Fibroblast of upper back skin (primary cell): ENCODE measurements at places on chromosomes 1 and 21.

GRCh38 chr1:58764294-58764978 is 19.4 kb downstream of the JUN start:
- peak; percentile 77 for DNase-seq

GRCh38 chr1:159071970-159072582 is 4.5 kb downstream of the AIM2 start:
- peak; percentile 67 for DNase-seq

DNA sequence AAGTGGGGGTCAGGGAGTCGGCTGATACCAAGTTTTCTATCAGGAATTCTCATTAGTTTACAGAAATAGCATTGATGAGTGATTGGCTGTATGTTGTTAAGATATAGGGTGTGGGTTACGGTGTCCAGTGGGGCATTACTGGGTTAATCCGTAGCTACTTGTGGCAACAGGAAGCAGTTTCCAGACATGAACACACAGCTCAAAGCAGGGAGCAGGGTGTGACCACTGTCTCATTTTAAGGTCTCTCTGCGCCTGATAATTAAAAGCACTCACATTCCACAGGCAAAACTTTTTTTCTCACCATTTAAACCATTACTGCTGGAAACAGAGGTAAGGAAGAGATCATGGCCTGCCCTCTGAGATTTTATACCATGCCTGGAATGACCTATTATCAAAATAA is 114.9 kb downstream of the SIK1 start:
- DNase-seq, result no peak

DNA sequence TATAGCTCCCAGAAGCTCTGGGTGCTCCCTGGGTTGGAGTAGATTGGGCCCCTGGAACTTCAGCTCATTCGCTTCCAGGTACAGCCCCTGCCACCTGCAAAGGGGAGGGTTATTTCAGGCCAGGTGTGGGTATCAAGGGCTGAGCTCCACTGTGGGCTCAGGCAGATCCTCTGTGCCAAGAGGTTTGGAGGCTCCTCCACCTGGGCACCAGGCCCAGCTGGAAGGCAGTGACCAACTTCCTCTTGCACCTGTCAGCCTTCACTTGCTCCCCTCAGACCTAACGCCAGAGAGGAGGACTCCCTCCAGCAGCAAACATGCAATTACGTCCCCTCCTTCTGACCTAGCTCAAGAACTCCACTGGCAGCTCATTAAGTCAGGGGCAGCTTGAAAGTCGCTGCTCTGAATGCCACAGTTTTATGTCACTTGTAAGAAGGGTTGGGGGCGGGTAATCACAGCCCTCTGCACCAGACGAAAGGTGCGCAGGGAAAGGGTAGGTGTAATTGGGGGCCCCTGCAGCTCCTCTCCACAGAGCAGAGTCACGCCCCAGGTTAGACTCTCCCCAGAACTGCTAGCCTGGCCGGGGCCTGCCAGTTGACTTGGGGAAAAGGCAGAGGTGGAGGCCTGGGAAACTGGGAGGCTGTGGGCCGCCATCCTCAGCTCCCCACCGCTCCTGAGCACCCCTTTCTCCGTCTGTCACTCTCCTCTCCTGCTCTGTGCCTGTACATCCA is 125.0 kb upstream of the TMPRSS2 start:
- no peak for DNase-seq

DNA sequence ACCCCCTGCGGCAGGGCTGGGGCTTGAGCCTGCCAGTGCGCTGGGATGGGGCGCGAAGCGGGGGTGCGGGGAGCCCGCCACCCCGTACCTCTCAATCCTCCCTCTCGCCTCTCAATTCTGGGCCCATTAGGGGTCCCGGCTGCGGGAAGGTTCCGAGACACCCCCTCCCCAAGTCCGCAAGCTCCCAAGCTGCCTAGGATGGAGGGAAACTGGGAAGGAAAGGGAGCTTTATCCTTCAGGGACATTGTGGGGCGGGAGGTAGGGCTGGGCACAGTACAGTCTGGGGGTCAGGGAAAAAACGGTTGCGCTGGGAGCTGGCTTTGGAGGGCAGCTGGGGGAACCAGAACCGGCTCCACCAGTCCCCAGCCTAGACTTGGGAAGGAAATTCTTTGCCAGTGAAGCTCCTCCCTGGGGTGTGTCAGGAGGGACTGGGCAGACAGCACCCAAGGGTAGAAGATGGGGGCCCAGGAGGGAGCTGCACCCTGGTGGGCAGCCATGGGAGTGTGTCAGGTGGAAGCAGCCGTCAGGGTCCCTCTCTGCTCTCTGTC is 904 bp downstream of the GJB3 start:
- no peak for DNase-seq

- DNase-seq, result no peak
Observed at GRCh38 chr1:41939194-41939593, 20.5 kb upstream of the HIVEP3 start.

GRCh38 chr1:3669971-3670431 is 17.7 kb downstream of the TP73 start:
- DNase-seq, result no peak

DNA sequence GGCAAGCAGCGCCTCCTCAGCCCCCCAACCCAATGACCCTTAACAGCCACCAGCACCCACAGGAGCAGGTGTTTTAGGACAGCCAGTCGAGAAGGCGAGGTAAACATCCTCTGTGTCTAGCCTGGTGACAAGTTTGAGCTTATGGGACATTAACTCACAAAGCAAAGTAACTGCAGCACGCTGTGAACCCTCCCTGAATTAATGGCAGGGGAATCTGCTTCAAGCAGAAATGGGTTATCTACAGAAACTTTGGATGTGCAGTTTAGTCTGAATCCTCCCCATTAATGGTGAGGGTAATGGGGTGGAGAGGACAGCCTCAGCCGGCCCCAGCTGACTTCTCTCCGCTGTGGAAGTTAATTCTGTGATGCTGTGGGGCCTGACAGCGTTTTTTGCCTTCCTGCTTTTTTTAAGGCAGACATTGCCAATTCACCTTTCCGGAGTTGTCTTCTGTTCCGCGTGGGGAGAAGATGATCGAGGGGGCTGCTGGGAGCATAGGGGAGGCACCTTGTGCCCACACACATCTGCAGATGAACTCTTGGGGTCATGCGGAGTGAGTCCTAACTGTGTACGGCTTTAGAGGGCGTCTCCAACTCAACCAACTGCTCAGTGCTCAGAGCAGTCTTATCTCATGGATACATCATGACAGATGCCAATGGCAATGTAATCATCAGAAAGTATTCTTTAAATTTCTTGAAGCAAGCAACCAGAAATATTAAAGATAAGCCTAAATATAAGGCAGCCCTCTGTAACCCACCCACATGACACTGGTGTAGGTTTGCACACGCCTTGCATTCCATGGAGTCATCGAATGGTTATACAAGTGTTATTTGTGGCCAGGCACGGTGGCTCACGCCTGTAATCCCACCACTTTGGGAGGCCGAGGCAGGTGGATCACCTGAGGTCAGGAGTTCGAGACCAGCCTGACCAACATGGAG is 41.0 kb downstream of the POFUT2 start:
- no peak for DNase-seq

DNA sequence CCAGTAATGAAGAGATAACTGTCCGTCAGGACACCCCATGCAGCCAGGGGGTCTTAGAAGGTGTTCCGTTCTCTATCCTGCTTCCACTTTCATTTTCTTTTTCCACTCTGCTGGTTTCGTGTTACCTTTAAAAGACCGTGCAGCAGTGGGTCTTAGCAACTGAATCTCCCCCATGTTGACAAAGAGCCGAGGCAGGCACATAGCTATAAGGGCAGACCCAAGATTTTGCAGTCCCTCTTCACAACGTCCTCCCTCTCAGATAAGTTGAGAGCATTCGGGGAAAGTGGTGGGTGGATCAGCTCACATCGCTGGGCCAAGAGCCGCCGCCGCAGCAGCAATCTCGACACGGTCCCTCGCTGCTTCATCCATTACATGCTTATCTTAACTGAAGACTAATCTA is 355.5 kb downstream of the LMO4 start:
- DNase-seq, result peak; percentile 44

- DNase-seq, result no peak
Observed at GRCh38 chr1:246951413-246951812, 19.7 kb upstream of the AHCTF1 start.

- DNase-seq, result no peak
Observed at GRCh38 chr1:208684192-208684591, 440.0 kb upstream of the PLXNA2 start.

DNA sequence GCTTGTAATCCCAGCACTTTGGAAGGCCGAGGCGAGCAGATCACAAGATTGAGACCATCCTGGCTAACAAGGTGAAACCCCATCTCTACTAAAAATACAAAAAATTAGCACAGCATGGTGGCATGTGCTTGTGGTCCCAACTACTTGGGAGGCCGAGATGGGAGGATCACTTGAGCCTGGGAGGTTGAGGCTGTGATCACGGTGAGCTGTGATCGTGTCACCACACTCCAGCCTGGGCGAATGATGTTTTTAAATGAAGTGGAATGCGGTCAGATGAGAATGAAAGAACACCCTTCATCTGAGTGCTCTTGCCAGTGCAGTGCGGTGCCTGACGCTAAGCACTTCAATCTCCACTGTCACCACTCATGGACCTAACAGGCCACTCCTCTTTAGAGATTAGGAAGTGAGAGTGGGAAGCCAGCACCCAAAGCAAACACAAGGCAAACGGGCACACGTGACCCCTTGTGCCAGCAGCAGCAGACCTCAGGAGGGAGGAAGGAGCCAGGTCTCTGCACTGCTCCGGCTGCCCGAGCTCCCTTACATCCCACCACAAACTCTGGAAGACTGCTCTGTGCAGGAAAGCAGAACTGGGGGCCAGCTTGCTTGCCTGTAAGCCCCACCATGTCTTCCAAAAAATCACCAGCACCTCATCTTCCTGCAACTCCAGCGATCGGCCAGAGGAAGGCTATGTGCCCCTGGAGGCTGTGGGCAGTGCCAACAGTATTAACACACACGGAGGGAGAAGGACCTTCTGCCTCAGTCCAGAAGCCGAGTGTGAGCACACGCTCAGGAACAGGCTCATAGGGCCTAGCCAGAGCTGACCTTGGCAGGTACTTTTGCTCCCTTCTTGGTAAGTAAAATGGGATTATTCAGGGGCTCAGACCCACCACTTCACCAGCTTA is 9.7 kb downstream of the CTNNBIP1 start:
- no peak for DNase-seq

GRCh38 chr1:172883844-172884243 is 166.9 kb downstream of the TNFSF18 start:
- DNase-seq, result peak; percentile 36

DNA sequence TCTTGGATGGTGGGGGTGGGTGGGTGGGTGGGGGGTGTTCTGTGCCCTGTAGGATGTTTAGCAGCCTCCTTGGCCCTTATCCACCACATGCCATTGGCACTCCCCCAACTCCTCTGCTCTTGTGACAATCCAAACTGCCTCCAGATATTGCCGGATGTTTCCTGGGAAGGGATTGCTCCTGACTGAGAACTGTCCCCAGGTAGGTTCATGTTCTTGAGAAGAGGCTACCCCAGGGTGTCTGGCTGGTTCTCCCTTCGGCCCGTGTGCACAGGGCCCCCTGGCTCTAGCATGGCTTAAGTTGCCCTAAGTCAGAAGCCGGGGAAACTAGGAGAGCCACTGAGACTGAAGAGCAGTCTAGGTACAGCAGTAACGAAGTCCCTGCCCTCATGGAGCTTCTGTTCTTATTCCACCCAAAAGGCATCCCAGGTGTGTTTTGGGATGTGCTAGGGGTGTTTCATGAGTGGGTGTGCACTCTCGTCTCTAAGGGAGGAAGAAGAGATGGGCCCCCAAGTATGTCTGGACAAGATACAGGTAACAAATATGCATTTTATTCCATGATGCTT is 19.8 kb upstream of the THRAP3 start:
- DNase-seq, result peak; percentile 29

- no peak for DNase-seq
Observed at GRCh38 chr1:151802372-151802771, 2.8 kb downstream of the LINGO4 start.

- DNase-seq, result no peak
Observed at GRCh38 chr1:192059407-192059806, 98.9 kb upstream of the RGS18 start.

DNA sequence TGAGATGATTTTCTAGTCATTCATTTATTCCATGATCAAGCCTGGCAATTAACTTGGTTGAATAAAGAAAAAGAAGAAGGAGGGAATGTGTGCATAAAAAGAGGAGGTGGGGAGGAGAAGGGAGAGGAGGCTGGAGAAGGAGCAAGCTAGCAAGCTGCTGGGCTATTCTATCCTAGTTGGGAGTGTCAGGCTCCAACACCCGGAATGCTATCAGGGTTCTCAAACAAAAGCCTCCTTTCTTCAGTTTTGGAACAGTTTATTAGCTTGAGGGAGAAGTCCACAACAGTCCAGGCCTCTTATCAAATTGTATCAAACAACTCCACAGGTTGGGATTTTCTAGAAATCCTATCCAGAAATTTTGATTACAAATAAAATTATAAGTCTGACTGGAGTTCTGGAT is 80.0 kb downstream of the BCAR3 start:
- DNase-seq, result no peak

DNA sequence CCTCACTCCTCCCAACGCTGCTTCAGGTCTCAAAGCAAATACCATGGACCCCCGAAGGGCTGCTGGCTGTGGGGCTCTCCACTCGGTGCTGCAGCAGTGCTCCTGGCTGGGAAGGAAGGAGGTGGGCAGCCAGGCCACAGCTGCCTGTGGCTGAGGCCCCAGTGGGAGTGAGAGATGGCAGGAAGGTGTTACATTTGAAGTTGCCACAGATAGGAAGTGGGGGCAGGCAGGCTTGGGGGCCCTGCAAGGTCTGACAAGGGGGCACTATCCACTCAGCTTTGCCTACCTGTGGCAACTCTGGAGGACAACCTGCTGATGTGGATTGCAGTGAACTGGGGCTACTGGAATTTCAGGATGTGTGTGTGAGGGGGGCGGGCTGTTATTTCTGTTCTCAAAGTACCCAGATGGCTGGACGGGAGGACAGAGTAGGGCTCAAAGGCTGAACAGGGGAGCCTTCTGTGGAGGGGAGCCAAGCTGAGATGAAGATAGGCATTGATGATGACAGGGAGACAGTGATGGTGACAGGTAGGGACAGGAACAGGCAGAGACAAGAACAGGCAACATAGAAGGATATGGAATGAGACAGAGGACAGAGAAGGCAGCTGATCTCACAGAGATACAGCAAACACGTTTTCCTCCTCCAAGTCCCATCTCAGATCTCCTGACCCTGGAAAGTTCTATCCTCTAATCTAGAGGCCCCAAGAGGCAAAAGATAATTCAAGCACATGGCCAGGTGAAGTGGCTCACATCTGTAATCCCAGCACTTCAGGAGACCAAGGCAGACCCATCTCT is 1.8 kb downstream of the ZNF683 start:
- no peak for DNase-seq

DNA sequence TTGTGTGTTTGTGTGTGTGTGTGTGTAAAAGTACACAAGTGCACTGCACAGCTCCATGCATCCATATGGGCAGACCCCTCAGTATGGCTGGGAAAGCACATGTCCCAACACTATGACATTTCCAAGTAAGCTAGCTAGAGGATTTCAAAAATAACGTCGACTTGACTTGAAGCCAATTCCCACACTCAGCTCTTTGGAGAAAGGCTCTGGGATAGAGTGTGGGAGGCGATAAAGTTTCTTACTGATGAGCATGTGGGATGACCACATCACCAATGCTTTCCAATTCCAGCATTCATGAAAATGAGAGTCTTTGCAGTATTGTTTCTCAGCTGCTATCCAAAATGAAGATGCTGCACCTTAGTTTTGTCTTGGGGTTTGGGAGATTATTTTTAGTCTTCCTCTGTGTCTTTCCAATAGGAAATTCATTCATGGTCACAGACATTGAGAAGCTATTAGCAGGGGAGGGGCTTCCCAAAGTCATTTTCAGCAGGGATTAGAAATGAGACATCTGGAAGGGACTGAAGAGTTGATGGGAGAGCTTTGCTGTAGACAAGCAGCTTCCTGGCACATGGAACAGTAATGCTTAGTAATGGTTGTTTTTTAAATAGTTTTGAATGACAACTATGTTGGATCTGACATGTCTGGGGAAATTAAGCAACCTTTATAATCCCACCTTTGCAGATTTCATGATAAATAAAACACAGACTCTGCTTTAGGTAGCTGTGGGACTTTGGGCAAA is 143.5 kb downstream of the ASTN1 start:
- no peak for DNase-seq
